ENCODE measurements at places on chromosomes 16 and 17. TPM values are rescaled to one million over a fixed set of nuclear protein-coding genes. Genes with fewer than 3 reads are reported as not detected.

- no peak for DNase-seq
Measured at GRCh38 chr16:2288726-2289125, 20.8 kb upstream of the RNPS1 start.

DNA sequence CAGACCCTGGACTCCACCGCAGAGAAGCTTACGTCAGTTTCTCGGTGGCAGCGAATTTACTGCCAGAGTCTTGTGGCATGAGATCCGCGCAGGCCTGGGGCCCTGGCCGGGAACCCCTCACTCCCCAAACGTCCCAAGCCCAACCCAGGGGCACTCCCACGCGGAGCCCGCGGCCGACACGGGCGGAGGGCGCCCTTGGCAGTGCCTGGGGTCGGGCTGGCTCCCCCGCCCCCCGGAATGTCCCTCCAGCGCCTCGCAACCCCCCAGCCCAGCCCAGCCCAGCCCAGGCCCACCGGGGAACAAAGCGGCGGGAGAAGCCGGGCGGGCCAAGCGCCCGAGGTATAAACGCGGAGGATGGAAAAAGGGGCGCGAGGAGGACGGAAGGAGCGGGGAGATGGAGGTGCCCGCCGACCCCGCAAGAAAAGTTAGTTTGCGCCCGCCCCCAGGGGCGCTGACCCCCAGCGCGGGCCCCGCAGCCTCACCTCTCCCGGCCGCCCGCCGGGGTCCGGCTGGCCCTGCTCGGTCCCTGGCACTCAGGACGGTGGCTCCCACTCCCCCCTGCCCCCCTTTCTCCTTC, 330 bp downstream of the CASKIN2 start:
- no peak for DNase-seq

- DNase-seq = no peak
Measured at GRCh38 chr17:57915985-57916757, 39.0 kb downstream of the CUEDC1 start.

The TLCD1 gene
- total RNA-seq = 6.5 TPM

DNA sequence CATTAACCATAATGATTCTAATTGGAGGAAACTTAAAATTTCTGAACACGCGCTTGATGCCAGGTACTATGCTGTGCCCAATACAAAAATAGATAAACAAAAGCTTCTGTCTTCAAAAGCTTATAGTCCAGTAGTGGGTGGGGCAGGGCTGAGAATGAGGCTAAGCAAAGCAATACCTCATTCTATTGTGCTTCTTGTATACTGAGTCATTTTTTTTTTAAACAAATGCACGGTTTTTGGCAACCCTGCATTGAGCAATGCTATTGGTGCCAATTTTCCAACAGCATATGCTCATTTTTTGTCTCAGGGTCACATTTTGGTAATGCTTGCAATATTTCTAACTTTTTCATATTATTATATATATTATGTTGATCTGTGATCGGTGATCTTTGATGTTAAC, 34.7 kb upstream of the HNF1B start:
- DNase-seq = no peak

The FOXL1 gene
- total RNA-seq = not detected

The CDRT15L2 gene
- total RNA-seq = not detected

- no peak for DNase-seq
Measured at GRCh38 chr17:41864498-41864835, 756 bp downstream of the KLHL11 start.

GRCh38 chr17:76868176-76868668, at the start of gene MGAT5B:
Gene MGAT5B (plus strand): TSS chr17:76868404. CDS start chr17:76869030, 626 bp downstream.
- DNase-seq = peak; percentile 78

- no peak for DNase-seq
Measured at GRCh38 chr16:50668368-50669008, 12.6 kb downstream of the SNX20 start.

DNA sequence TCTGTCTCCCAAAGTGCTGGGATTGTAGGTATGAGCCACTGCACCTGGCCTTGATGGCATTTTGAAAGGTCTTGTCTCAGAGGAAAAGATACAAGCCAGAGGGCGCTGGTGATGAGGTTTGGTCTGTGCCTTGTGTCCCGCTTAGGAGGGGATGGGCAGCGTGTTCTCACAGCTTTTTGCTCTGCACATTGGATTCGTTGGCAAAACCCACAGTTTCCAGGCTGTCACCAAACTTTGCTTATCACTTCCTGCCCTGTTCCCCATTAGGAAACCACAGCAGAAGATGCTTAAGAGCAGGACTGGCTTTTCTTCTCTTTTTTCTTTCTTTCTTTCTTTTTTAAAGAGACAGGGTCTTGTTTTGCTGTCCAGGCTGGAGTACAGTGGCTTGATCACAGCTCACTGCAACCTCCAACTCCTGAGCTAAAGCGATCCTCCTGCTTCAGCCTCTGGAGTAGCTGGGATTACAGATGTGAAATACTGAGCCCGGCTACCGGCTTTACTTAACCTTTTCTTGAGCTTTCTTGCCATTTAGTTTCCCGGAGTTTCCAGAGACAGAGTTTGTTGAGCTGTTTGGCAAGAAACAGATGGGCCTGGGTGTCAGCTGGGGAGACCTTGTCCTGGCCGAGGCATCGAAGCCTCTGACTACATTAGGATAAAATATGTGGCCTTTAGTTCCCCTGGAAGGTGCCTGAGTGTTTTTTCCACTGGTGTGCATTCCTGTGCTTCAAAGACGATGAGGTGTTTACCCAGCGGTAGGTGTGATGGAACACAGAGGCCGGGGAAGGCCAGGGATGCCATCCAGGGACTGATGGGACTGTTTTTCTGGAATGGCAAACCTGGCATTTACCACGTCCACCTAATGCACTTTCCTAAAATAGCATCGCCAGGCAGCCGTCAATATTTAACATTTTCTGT, 112.9 kb downstream of the ABCC1 start:
- peak; percentile 44 for DNase-seq

The ALOX15B gene
- not detected for total RNA-seq

DNA sequence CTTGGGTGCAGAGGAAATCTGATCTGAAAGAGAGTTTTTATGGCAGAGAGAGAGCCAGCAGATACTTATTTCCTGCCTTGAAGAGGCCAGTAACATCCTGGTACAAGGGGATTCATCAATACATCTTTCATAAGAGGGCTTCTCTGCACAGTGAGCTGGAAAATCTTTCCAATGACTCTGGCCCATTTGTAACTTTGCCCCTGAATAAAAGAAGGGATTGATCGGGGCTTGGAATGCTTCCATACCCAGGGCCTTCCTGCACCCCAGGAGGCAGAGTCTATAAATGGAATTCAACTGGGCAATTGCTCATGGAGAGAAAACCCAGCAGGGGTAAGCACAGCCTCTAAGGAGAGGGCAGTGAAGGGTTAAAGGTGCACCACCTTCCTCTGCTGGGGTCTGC, 163.3 kb downstream of the XYLT1 start:
- no peak for DNase-seq

The CD7 gene
- total RNA-seq = 292 TPM

The DHODH gene
- total RNA-seq = 26.5 TPM

- DNase-seq = no peak
Measured at GRCh38 chr17:61926826-61927207, 965 bp downstream of the INTS2 start.

DNA sequence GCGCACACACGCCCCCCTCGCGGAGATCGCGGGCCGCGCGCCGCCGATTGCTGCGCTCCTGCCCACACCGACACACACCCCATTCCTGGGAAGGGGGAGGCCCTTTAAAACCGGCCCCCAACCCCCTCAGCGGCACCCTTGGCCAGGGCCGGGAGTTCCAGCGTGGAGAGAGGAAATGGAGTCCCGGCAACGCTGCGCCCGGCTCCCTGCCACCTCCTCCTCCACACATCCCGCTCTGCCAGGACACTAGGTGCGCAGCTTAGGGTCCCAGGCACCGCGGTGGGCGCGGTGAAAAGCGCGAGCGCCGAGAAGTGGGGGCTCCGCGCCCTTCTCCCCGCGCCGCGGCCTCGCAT, 397 bp downstream of the CDC42EP4 start:
- DNase-seq = no peak

GRCh38 chr16:51057102-51057793, 93.8 kb downstream of the SALL1 start:
- DNase-seq = no peak

DNA sequence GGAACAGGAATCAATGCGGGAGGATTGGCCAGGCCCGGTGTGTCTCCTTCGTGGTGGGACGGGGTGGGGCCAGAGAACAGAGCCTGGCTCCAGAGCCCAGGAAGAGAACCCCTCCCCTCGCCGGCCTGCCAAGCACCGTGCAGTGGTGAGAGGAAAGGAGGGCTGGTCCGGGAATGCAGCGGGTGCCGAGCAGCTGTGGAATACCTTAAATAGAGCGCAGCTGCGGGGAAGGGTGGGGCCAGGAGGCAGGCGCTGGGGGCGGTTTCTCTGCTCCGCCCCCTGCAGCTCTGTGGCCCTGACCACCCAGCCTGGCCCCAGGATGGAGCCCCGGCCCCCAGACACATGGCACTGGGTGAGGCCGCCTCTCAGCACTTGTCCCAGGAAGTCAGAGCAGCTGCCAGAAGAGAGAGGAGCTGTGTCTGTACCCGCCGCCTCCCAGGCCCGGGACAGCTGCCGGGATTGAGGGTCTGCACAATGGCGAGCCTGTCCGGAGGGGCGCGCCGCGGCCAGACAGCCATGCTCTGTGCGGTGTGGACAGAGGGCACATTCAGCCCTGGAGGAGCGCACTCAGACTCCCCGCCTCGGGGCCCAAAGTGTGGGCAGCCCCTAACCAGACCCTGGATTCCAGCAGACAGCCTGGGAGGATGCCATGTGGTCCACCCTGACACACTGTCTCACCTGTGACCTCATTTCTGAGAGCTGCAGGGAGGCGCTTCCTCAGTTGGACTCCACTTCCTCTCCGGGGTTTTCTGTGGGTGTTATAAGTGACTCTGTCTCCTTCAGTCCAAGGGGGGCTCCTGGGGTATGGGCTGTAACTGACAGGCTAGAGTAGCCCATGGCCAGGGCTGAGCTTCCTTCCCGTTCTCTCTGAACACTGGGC, 268.8 kb downstream of the SEC14L1 start:
- peak; percentile 69 for DNase-seq

DNA sequence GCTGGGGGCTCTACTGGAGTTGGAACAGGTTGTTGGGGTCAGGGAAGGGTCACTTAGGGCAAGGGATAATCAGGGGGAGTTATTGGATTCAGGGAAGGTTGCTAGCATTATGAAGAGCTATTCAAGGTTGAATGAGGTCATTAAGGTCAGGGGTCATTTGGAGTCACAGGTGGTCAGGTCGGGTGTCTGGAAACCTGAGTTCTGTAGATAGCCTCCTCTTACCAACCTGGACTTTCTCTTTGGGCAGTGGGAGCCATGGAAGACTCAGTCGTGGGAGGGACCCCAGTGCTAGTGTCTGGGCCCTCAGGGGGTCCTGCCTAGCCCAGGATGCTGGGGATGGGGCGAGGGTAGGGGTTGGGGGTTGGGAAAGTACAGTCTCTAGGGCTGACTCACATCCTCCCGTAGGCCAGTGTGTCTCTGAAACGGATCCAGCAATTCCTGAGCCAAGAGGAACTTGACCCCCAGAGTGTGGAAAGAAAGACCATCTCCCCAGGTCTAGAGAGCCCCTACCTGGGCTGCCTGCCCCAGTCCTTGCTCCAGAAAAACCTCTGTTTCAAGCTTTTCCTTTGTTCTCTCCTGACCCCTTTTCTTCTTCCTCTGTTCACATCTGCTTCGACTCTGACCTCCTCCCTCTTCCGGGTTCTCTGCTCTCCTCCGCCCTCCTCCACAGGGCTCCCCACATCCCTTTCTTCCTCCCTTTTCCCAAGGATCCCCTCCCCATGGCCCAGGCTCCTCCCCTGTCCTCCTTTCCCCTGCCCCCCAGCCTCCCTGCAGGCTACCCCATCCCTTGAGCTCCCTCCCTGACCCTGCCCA, 33.5 kb downstream of the ABCC3 start:
- DNase-seq = no peak

The SLFN12L gene
- 42.5 TPM for total RNA-seq

GRCh38 chr16:88710556-88710955, 4.3 kb downstream of the CTU2 start:
- DNase-seq = no peak

GRCh38 chr16:50634947-50635346, 46.2 kb downstream of the SNX20 start:
- no peak for DNase-seq

DNA sequence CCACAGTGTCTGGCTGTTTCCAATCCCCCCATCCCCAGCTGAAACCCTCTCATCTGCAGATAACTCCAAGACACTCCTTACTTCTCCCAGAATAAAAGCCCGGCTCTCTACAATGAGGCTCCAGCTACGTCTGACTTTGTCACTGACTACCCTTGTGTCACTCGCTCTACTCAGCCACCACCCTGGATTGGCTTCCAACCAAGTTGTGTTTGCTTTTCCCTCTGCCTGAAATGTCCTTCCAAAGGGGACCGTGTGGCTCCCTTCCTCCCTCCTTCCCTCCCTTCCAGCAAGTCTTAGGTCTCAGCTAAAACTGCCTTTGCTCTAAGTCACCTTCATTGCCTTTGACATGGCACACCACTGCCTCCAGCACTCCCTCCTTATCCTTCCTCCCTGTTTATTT, 42.8 kb downstream of the CDH1 start:
- no peak for DNase-seq

- no peak for DNase-seq
Measured at GRCh38 chr16:63655846-63656245, 1466.0 kb downstream of the CDH11 start.

- no peak for DNase-seq
Measured at GRCh38 chr16:2092256-2092620, 43.5 kb downstream of the PKD1 start.

DNA sequence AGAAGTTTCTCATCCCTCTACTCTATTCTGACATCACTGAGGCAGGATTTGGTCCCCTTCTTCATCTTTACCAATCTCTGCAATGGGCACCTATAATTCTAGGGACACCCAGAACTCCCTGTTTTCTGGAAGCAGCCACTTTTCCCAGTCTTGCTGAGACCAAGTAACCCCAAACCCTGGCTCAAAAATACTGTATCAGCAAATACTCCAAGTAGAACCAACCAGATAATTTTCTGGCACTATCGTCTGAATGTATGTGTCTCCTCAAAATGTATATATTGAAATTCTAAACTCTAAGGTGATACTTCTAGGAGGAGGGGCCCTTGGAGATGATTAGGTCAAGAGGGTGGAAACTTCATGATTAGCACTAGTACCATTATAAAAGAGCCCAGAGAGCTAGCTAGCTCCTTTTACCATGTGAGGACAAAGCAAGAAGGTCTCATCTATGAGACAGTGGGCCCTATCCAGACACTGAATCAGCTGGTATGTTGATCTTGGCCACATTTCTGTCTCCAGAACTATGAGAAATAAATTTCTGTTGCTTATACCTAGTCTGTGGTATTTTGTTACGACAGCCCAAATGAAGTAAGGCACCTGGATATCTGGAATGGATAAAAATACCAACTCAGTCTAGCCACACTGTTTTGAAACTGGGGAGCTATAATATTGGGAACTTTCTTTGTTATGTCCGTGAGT, 464.4 kb downstream of the CDH11 start:
- DNase-seq = no peak
